Neuronal stem cell (in vitro differentiated cells): ENCODE measurements at places on chromosomes 5 and 9.

- H3K27me3 ChIP-seq, result no peaks in the 10 kb centered on the region
- no peak overlapping the region for H3K27ac ChIP-seq
- H3K4me3 ChIP-seq, result no peak overlapping the region
These were observed 57.8 kb downstream of the CXXC5 start for GRCh38 chr5:139705655-139706587.

DNA sequence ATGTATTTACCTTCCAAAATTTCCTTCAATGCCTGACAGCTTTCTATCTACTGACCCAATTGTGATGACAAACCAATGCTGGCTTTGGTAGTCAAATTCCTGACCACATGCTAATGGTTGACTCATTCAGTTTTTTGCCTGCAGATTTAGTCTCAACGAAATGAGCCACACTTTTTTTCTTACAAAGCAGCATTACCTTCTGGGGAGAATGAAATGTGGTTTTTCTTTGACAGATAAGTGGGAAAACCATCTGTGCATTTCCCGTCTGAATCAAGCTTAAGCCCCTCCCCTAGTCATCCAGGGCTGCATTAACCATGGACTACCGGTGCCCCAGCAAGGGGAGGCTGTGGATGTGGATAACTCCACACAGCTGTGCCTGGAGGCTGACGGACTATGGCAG is 99.6 kb upstream of the TAF11L2 start:
- no peak overlapping the region for H3K27ac ChIP-seq
- H3K4me3 ChIP-seq, result no peak overlapping the region
- no peaks in the 10 kb centered on the region for H3K36me3 ChIP-seq
- no peak for DNase-seq
- H3K27me3 ChIP-seq, result no peaks in the 10 kb centered on the region
- H3K4me1 ChIP-seq, result peaks cover 17% of the 10 kb centered on the region

DNA sequence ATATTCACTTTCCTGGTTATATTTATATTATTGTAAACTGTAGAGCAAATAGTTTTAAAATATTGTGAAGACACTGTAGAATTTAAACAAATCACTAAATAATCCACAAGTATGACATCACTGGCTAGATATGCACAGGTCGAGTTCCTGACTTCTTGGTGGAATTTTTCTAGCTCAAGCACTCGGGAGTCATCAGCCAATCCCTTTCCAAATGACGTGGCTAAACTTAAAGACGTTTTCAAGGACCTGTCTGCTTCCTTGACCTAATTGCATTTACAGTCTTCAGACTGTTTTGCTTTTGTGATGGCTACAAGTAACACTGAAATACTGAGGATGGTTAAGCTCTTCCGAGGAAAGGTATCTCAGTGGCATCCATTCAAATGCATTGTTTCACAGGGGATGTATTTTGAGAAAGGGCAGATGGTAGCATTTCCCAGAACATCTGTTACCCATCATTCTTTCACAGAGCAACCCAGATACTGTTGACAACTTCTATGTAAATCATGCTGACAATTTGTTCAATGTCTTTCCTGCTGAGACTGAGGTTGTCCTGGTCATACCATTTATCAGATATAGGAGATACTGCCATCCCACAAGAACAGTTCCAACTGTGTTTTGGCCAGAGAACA is 262.8 kb downstream of the CDH10 start:
- H3K27me3 ChIP-seq, result no peaks in the 10 kb centered on the region
- no peak overlapping the region for H3K27ac ChIP-seq
- no peak overlapping the region for H3K4me3 ChIP-seq
- no peak for DNase-seq
- no peaks in the 10 kb centered on the region for H3K36me3 ChIP-seq

DNA sequence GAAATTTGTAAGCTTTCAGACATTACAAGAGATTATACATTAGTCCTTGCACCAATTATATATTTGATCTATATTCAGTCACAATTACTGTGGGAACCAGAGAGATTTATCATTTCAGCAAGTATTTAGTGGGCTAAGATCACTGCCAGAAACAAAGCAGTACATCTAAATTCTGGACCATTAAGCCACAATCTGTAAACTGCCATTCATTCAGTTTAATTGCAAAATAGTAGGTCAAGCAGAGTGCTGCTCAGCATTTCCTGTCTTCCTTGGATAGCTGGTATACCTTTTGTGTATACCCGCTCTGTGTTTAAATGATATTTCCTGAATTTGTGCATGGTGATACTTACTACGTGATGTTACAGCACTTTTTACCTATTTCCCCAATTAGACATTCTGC is 42.6 kb downstream of the CDH10 start:
- no peak for DNase-seq
- no peak overlapping the region for H3K27ac ChIP-seq
- H3K4me1 ChIP-seq, result peaks cover 1% of the 10 kb centered on the region
- no peaks in the 10 kb centered on the region for H3K36me3 ChIP-seq
- H3K4me3 ChIP-seq, result no peak overlapping the region

DNA sequence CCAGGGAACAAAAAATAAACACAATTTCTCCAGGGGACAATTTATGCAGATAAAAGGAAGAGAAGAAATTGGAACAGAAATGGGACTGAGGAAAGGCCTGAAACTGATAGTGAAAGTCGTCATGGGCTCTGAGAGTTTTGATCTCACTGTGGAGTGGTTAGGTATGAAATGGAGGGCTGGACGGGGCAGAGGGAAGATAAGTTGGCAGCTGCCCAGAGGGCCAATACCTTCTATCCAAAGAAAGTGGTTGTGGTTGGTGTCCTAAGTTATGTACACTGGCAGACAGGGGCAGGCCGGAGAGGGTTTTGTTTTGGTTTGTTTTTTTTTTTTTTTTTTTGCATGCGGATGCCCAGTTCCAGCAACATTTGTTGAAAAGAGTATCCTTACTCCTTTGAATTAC is 46.1 kb downstream of the ZNF618 start:
- no peak overlapping the region for H3K27ac ChIP-seq
- DNase-seq, result no peak
- H3K27me3 ChIP-seq, result no peaks in the 10 kb centered on the region
- H3K36me3 ChIP-seq, result peaks cover 2% of the 10 kb centered on the region
- H3K4me1 ChIP-seq, result peaks cover 7% of the 10 kb centered on the region

- H3K27me3 ChIP-seq, result peaks cover 4% of the 10 kb centered on the region
- H3K36me3 ChIP-seq, result no peaks in the 10 kb centered on the region
- no peak for DNase-seq
- H3K27ac ChIP-seq, result no peak overlapping the region
- H3K4me1 ChIP-seq, result no peaks in the 10 kb centered on the region
These were observed 41.0 kb upstream of the FCN2 start for GRCh38 chr9:134839455-134840125.

DNA sequence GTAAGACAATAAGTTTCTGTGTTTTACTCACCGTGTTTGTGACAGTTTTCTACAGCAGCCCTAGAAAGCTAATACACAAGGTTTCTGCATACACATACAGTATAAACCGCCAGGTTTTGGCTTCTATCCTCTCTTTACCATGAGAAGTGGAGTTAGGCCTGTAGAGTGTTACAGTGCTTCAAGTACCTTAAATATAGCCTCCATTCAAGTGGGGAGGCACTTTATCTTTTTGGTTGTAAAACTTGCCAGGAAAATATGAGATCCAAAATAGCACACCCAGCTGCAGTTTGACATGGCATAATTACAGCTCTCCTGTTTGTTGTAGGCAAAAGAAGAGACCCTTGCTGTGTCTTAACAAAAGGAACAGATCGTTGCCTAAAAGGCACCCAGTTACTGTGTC is 90.3 kb upstream of the PTPN3 start:
- no peaks in the 10 kb centered on the region for H3K27me3 ChIP-seq
- H3K4me1 ChIP-seq, result no peaks in the 10 kb centered on the region
- DNase-seq, result no peak
- no peaks in the 10 kb centered on the region for H3K36me3 ChIP-seq

- no peak overlapping the region for H3K4me3 ChIP-seq
- H3K4me1 ChIP-seq, result peaks cover 4% of the 10 kb centered on the region
These were observed 3.9 kb downstream of the SETX start for GRCh38 chr9:132350861-132351315.

DNA sequence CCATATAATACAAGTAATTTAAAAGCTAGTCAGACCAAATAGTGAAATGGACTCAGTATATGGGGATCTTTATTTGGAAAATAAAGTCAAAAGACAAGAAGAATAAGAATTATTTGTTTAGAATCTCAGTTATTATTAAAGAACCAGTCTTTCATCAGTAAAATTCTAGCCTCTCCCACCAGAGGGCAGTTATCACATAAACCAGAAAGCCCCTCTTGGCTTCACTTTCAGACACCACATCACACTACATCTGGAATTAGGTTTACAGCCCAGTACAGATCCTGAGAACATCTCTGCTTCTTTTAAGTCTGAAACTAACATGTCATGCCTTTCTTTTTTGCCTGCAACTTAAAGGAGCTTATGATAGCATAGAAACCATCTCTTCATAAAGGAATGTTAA is 12.2 kb upstream of the HSPB3 start:
- no peak for DNase-seq
- no peaks in the 10 kb centered on the region for H3K4me1 ChIP-seq
- H3K36me3 ChIP-seq, result no peaks in the 10 kb centered on the region
- no peak overlapping the region for H3K27ac ChIP-seq
- no peaks in the 10 kb centered on the region for H3K27me3 ChIP-seq
- no peak overlapping the region for H3K4me3 ChIP-seq

DNA sequence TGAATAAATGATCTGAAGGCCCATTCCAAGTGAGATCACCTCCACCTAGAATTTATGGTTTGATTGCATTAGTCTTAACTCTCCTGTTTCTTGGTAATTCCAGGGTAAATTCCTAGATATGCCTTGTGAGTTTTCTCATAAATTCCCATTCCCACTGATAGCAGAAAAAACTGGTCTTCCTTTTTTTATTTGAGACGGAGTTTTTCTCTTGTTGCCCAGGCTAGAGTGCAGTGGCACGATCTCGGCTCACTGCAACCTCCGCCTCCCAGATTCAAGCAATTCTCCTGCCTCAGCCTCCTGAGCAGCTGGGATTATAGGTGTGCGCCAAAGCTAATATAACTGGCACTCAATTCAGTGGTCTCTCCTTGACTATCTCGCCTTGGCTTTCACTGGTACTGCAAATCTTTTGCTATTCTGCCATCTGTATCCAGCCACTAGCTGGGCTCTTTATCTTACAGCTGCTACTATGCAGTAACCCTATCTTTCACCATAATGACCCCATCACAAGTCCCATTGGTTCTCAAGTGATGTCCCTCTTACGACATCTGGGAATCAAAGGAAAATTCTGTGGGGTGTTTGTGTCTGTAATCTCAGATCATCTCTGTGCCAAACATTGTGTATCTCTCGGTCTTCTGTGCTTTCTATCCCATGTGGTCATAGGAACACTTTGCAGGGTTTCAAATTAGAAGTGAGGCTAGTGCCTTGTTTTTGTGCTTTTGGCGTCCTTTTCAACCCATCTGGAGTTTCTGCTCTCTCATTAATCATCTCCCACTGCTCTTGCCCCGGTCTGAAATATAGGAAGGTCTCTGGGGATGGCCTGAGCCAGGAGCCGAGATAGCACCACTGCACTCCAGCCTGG is 14.4 kb downstream of the HNRNPK start:
- H3K36me3 ChIP-seq, result peaks cover 3% of the 10 kb centered on the region
- no peaks in the 10 kb centered on the region for H3K4me1 ChIP-seq
- DNase-seq, result no peak

GRCh38 chr5:105882956-105883481 is 1787.7 kb downstream of the EFNA5 start:
- H3K4me3 ChIP-seq, result no peak overlapping the region
- H3K36me3 ChIP-seq, result no peaks in the 10 kb centered on the region
- no peaks in the 10 kb centered on the region for H3K27me3 ChIP-seq
- DNase-seq, result no peak
- no peak overlapping the region for H3K27ac ChIP-seq
- no peaks in the 10 kb centered on the region for H3K4me1 ChIP-seq

DNA sequence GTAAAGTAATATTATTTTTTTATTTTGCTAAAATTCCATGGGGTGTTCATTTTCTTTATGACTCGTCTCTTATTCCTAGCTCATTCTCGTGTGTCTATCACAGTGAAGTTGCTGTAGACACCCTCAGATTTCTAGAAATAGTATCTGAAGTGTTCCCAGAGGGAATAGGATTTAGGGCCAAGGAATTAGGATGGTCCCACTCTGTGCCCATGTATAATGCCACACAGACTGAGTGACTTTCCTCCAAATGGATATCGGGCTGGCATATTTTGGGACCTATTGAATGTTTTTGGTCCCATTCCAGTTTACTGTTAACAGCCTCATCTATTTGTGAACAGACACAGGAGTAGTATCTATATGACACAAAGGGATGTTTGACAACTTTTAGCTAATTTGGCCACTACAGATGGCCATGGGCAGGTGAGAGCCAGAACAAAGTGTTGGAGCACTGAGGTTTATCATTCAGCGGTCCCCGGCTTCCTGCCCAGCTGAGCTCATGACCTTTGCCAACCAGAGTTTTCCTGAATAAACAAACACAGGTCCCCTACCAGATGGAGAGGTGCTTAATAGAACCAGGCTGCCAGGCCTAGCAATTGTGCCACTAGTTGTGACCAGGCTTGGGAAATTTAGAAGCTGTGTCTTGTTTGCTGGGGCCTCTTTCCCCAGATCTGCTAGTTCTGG is 46.9 kb downstream of the MAP1B start:
- H3K27me3 ChIP-seq, result no peaks in the 10 kb centered on the region
- no peaks in the 10 kb centered on the region for H3K36me3 ChIP-seq
- H3K4me1 ChIP-seq, result peaks cover 14% of the 10 kb centered on the region
- DNase-seq, result no peak
- no peak overlapping the region for H3K27ac ChIP-seq
- H3K4me3 ChIP-seq, result no peak overlapping the region

DNA sequence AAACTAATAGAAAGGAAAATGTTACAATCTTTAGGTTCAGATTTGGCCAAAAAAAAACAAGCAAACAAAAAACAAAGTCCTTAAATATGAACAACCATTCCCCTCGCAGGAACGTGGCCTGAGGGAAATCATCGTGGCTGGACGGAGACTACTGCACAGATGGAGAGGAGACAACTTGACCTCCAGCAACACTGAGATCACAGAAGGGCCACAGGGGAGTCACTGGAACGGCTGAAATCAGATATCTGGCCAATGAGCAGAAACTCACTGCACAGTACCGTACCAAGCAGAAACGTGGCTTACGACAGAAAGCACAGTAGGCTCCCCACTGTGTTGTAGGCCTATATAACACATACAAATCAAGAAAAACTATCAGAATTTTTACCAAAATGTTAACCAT is 27.7 kb downstream of the CAMSAP1 start:
- H3K36me3 ChIP-seq, result peaks cover 73% of the 10 kb centered on the region
- H3K27ac ChIP-seq, result no peak overlapping the region
- no peak overlapping the region for H3K4me3 ChIP-seq
- H3K4me1 ChIP-seq, result no peaks in the 10 kb centered on the region
- no peaks in the 10 kb centered on the region for H3K27me3 ChIP-seq
- no peak for DNase-seq

- no peaks in the 10 kb centered on the region for H3K27me3 ChIP-seq
- H3K4me1 ChIP-seq, result no peaks in the 10 kb centered on the region
- no peak overlapping the region for H3K4me3 ChIP-seq
- no peaks in the 10 kb centered on the region for H3K36me3 ChIP-seq
These were observed 108.0 kb upstream of the TSLP start for GRCh38 chr5:110963495-110963894.

DNA sequence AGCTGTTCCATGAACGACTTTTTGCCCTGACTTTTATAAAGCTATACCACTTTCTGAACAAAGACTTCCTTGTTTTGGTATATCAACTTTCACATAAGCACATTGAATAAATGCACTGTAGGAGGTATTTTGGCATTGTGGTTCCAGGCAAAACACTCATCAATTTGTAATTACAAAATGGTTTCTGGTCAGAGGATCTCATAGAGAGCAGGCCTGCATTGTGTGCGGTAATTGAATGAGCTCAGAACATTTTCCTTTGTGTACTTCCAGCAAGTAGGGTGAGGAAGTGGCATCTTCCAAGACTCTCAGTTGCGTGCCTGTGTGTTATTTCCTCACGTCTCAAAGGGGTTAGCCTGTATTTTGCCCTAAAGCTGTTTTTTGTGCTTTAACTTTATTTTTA is 89.2 kb downstream of the PDE6A start:
- H3K4me3 ChIP-seq, result no peak overlapping the region
- peaks cover 3% of the 10 kb centered on the region for H3K4me1 ChIP-seq
- H3K36me3 ChIP-seq, result no peaks in the 10 kb centered on the region
- H3K27me3 ChIP-seq, result no peaks in the 10 kb centered on the region
